SK-N-DZ (cell line): ENCODE measurements at places on chromosomes 6 and 20.
A peak's percentile ranks its signal among the peaks of the same experiment; 100 is the strongest.

DNA sequence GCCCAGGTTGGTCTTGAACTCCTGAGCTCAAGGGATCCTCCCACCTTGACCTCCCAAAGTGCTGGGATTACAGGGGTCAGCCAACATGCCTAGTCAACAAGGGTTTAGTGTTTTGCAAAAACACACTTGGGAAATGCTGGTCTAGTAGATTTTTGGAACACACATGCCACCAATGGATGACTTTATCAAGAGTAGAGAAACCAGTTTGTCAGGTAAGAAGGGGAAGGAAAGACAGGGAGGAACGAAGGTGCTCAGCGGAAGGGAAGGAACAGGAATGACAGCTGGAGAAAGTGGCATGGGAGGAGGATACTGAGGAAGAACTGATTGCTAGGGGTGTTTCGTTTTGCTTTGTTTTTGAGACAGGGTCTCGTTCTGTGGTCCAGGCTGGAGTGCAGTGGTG, 15.6 kb upstream of the SEC63 start:
- DNase-seq = no peak

DNA sequence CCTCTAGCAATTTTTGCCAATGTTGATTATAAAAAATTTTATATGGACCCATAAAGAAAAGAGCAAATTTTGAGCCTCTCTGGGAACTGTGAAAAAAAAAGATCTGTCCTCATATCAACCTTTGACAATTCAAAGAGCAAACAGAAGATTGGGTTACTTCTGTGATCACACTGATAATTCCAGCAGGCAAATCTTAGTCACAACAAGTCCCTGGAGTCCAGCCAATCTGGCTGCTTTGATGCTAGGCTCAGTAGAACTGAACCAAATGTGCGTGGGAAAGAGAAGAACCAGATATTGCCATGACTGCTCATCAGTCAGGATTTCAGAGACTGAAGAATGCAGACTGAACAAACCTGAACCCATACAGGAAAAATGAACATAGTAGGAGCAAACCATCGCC, 438.4 kb upstream of the FLRT3 start:
- peak; percentile 46 for DNase-seq

GRCh38 chr6:125300992-125301434, 754 bp downstream of the HDDC2 start:
- no peak for DNase-seq

DNA sequence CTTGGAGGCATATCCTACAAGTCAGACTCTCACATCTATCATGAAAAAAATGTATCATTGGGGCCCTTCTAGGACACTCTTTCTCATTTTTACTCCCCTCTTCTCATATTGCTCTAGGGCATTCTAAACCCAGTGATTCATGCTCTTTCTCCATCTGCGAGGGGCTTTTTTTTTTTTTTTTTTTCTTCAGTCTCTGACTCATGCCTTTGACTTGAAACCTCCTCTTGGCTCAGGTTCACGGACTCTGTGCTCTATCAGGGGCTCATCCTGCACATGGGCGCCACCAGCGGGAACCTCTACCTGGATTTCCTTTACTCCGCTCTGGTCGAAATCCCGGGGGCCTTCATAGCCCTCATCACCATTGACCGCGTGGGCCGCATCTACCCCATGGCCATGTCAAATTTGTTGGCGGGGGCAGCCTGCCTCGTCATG, 17.8 kb downstream of the SLC22A1 start:
- no peak for DNase-seq

DNA sequence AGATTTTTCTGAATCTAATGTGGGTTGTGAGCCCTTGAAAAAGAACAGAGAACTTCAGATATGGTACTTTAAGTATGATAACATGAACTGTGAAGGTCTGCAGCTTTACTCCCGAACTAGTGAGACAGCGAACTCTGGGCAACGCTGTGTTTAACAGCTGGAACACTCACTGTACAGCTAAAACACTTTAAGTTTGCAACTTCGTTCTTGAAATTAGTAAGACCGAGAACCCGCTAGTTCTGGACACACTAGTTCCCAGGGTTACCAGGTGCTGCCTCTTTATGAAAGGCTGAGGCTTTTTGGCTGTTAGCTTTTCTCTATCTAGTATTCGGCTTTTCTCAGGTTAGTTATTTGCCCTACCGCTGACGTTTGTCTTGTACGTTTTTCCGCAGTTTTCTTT, 52.9 kb downstream of the RIOK1 start:
- no peak for DNase-seq

DNA sequence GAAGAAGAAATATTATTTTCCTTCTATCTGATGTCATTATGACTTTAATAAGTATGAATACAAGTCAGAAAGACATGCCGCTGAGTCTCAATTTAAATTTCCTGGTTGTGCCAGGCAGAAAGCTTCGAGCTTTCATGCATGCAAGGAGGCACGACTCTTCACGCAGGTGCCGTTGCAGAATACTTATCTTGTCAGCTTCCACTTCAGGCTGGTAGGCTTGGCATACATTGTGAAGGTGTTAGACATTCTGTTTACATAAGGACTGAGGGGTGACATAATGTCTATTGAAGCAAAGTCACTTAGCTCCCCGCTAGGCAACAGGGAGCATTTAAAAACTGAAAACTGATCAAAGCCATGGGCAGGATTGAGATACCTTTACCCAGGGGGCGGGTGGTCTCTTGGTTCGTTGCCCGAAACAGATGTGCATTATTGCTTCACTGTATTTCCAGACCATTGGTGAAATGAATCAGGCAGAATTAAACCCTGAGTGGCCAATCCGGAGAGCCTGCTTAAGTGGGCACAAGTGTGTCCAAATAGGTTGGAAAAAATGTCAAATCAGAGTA, 16.4 kb downstream of the BMP6 start:
- no peak for DNase-seq
